NCI-H82 (cell line): ENCODE measurements at places on chromosomes 2 and 18.

GRCh38 chr2:68336192-68336591 is 16.4 kb upstream of the CNRIP1 start:
- DNase-seq, result no peak

DNA sequence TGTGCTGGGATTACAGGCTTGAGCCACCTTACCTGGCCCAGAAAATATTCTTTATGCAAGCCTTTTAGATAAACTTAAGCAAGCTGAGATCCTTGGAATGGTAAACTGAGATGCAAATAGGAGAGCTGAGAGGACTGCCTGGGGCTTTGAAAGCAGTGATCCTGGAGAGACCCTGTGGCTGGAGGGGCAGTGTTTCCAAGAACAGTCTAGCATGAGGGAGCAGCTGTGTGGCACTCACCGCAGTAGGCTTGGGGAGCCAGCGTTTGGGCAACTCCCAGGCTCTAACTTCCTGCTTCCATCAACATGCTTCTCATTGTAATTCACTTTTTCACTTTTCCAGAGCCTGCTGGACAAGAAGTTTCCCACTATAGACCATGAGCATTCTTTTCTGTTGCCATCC is 144.1 kb upstream of the CELF4 start:
- no peak for DNase-seq

DNA sequence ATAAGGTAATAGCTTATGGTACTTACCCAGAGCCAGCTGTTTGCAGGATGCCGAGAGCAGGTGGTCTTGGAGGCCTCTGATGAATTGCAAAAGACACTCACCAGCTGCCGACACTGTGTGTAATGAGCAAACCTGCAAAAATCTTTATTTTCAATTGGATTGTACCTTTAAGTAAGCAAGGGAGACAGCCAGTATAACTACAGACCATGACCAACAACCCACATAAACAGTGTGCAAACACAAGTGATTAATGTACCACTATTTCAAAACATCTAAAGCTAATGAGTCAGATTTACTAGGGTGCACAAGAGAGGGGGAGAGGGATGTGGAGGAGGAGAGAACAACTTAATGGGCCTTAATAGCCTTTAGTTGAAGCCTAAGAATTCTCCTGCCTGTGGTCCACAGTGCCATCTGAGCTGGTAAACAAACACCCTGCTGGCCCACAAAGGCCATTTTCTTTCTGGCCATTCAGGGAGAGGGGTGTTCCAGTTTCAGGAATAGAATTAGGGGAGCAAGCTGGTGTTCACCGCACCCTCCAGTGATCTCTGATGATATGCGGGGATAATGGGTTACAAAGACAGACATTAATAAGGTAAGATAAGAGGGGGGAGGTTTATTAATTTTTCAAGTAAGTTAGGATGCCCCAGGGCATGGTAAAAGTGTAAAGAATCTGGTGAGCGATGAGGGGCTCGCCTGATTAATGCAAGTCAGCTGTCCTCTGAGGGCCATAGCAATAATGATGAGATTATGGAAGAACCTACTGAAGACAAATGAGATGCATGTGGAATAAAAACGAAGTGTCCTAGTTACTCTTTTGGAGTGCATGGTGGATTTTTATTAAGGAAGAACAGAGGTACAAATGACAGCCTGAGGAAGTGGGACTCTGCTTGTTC is 196.4 kb downstream of the HRH4 start:
- DNase-seq, result peak; percentile 97

- no peak for DNase-seq
Observed at GRCh38 chr18:76373297-76373696, 121.7 kb downstream of the ZNF516 start.

DNA sequence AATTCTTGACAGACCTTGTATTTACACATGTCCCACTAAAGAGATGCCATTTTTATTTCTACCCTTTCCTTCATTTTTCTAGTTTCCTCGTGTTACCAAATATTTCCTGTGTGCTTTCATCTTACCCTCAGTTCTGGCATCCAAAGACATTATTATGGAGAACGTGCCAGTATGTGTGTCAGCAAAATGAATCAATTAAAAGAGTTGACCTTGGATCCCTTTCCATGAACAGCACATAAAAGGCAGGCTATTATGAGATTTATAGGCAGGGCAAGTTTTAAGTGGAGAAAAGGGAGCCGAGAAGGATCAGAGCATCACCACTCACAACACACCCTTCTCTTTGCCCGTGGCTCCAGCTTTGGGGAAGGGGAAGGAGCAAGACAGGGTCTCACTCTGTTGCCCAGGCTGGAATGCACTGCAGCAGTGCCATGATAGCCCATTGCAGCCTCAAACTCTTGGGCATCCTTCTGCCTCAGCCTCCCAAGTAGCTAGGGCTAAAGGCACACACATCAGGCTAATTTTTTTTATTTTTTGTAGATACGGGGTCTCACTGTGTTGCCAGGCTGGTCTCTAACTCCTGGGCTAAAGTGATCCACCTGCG is 149.9 kb downstream of the GFPT1 start:
- no peak for DNase-seq

DNA sequence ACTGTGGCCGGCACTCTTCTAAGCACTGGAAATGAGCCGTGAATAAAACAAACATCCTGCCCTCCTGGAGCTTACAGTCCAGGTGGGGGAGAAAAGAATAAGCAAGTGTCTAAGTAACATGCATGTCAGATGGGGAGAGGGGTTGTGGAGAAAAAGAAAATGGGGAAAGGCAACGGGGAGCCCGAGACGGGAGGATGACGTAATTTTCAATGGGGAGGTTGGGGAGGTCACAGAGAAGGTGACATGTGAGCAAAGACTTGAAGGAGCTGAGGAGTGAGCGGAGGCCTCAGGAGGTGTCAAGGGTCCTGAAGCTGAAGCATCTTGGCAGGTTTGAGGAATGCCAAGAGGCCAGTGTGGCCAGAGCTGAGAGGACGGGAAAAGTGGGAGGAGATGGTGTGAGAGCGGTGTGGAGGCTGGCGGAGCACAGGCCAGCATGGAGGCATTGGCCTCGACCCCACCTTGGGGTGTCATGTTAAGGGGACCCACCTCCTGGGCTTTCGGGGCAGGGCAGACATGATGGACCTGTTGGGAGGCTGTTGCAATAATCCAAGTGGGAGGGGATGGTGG is 15.0 kb upstream of the NTSR2 start:
- no peak for DNase-seq

DNA sequence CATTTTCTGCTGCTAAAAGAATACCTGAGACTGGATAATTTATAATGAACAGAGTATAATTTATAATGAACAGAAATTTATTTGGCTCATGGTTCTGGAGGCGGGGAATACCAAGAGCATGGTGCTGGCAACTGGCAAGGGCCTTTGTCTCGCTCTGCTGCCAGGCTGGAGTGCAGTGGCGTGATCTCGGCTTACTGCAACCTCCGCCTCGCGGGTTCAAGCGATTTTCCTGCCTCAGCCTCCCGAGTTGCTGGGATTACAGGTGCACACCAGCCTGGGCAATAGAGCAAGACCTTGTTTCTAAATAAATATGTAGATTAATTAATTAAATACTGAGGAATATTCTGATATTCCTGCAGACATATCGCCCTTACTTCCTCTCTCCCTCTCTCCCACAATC is 1610.8 kb downstream of the SUCLG1 start:
- DNase-seq, result no peak

- peak; percentile 84 for DNase-seq
Observed at GRCh38 chr2:177724398-177725287, 332.1 kb downstream of the AGPS start.

GRCh38 chr2:23549051-23549450 is 164.1 kb downstream of the KLHL29 start:
- DNase-seq, result no peak

- no peak for DNase-seq
Observed at GRCh38 chr2:102724553-102724952, 37.3 kb upstream of the TMEM182 start.

DNA sequence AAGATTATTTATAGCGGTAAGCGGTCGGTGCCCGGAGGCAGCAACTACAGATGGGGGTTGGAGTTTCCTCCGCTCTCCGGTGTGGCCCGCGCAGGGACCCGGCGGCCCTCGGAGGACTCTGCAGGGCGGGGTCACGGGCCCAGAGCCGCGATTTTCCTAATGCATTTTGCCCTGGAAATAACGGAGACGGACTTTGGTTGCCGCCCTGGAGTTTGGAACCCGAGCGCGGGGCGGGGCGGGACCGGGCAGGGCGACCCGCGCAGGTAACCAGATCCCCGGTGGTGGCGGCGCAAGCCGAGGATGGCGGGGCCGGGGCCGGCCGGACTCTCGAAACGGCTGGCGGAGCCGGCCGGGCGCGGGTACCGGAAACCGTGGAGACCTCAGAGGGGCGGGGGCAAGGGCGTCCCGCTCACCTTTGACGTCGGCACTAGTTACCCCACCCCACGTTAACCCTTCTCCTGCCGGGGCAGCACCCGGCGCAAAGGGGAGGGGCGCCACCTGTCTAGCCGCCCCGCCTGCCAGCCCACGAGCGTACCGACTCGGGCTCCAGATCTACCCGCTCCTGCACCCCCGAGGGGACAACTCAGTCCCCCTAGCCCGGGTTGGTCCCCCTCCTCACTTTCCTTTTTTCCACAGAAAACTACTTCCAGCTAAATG is 2.9 kb downstream of the CYP26B1 start:
- DNase-seq, result peak; percentile 26
